ENCODE measurements at places on chromosomes 7 and 10.

- no peak for DNase-seq
These were observed 6.1 kb upstream of the UBE2H start for GRCh38 chr7:129958643-129959470.

DNA sequence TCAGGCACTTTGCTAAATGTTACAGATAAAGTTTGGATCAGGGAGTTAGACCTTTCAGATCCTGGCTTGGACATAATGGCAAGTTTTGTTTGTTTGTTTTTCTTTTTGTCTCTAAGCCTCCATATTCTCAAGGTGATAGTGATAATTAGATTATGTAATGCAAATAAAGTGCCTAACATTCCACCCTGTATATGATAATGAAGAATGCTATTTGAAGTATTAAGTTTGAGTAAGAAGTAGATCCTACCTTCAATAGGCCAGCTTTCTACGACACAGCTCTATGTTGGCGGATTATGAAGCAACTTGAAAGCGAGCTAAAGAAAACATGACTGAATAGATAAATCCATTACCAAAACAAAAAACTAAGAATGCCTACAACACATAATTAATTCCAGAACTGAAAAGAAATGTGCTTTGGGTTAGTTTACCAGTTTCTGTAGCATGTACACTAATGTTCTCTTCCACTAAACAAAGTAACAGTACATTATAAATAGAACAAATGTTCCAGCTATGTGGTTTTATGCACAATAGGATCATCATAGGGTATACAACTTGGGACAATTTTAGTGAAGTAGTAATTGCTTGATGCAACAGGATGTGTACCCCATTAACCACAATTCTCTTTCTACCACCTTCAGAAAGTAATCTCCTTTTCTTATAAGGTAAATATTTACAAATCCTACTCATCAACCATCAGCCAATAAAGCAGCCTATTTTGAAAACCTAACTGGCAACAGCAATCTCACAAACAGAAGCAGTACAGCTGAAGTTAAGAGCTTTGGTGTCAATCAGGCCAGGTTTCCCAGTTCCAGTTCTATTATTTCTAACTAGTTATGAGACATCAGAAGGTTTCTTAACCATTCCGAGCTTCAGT is 1.5 kb downstream of the SEM1 start:
- no peak for DNase-seq

DNA sequence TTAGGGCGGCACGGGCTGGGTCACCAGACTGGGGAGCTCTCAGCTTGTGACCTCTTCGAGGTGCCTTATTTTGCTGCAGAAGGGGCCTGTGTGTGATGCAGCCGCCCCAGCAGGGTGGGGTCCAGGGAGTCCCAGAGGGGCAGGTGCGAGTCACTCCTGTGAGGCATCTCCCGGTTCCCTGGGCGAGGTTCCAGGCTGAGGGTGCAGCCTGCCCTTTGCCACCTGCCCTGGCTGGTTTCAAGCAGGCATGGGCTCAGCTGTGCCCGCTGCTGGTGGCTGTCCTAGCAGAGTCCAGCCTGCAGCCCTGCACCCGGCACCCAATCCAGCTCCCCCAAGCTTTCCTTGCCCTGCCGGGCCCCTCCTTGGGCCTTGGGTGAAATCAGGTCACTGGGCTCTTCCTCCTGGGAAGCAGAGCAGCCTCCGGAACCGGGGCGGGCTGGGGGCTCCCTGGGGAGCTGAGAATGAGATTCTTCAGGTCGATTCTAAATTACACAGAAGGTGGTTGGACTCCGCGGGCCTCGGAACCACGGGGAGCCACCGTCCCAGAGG is 64.8 kb downstream of the PWWP2B start:
- no peak for DNase-seq

DNA sequence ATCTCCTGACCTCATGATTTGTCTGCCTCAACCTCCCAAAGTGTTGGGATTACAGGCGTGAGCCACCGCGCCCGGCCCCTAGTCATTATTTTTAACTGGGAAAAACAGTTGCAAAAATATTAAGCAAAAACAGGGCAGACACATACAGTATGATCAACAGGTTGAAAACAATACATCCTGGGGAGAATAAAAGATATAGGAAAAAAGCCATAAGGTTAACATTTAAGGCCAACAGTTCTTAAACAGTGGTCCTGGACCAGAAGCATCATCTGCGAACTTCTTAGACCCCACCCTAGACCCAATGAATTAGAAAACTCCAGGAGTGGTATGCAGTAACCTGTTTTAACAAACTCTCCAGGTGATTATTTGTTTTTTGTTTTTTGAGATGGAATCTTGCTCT is 6.5 kb downstream of the UBE2H start:
- DNase-seq, result no peak

Data from stimulated activated CD8-positive, alpha-beta memory T cell treated with anti-CD3 and anti-CD28 coated beads, Interleukin-4, amount 100 ng/mL, for 1 hour (primary cell).